ENCODE measurements at places on chromosomes 16 and 17. TPM values are rescaled to one million over a fixed set of nuclear protein-coding genes. Genes with fewer than 3 reads are reported as not detected.

Gene BCO1
- total RNA-seq, result not detected

Gene GAST
- total RNA-seq, result not detected

Gene NPIPB9
- total RNA-seq, result not detected

Gene CDYL2
- 2.9 TPM for total RNA-seq

Gene ZG16
- not detected for total RNA-seq

Gene FAM234A
- total RNA-seq, result 23.3 TPM

Gene ARL5C
- total RNA-seq, result not detected

Gene PRR29
- total RNA-seq, result not detected

Gene CD300H
- not detected for total RNA-seq

Gene ITGB4
- 169 TPM for total RNA-seq

Gene CORO6
- total RNA-seq, result 23.6 TPM

Gene SCNN1B
- total RNA-seq, result 76.9 TPM

Gene FAM171A2
- total RNA-seq, result 4.2 TPM

Gene ZG16B
- 11.3 TPM for total RNA-seq

Gene HYDIN
- not detected for total RNA-seq

Gene NOD2
- total RNA-seq, result 43.5 TPM

Gene RNF222
- 2.5 TPM for total RNA-seq

Gene KLHL10
- not detected for total RNA-seq

Gene TBC1D28
- not detected for total RNA-seq

Gene FBXO39
- not detected for total RNA-seq

Gene CCL7
- total RNA-seq, result not detected

Gene SLC47A1
- total RNA-seq, result 29.7 TPM

Gene MT1X
- total RNA-seq, result 3,049 TPM

Gene SCN4A
- total RNA-seq, result 0.98 TPM

Gene CNTNAP1
- 5.9 TPM for total RNA-seq

Gene ASB16
- total RNA-seq, result not detected

Gene ALOX15
- total RNA-seq, result not detected

Gene KCNG4
- total RNA-seq, result not detected

Gene ARHGAP44
- 3.2 TPM for total RNA-seq

Gene PRSS22
- 38.8 TPM for total RNA-seq

Gene ZPBP2
- not detected for total RNA-seq

Gene RNU2-1
- total RNA-seq, result not detected

Gene SLFN12L
- total RNA-seq, result 12.3 TPM

Gene CCL4
- 15.0 TPM for total RNA-seq

Gene KRT10
- total RNA-seq, result 919 TPM

Gene SLC4A1
- not detected for total RNA-seq

Gene SMIM36
- total RNA-seq, result not detected

Gene AATF
- total RNA-seq, result 21.1 TPM

Gene CSH1
- not detected for total RNA-seq

Gene ATP2A1
- not detected for total RNA-seq

Gene SOX9
- 22.8 TPM for total RNA-seq

Gene P2RX1
- total RNA-seq, result 4.2 TPM

Gene PKMYT1
- 6.9 TPM for total RNA-seq

Gene CTRB2
- total RNA-seq, result not detected

Gene DHRS7C
- not detected for total RNA-seq

Gene PITPNM3
- 8.6 TPM for total RNA-seq

Gene CES3
- total RNA-seq, result 0.98 TPM

Gene BEAN1
- total RNA-seq, result not detected

Gene HMOX2
- 52.8 TPM for total RNA-seq

Gene MYH11
- total RNA-seq, result 822 TPM

Gene NLRC3
- 12.5 TPM for total RNA-seq

Gene HBM
- total RNA-seq, result not detected

Gene RNF43
- 27.7 TPM for total RNA-seq

Gene BIRC5
- 3.4 TPM for total RNA-seq

Gene KRTAP4-3
- not detected for total RNA-seq
